ENCODE measurements at places on chromosomes 3 and 15.

GRCh38 chr3:151174351-151174750, 28.7 kb downstream of the GPR171 start:
- no peak for DNase-seq

GRCh38 chr15:90994059-90994416, 297 bp downstream of the PRC1 start:
- DNase-seq: no peak

GRCh38 chr15:57319226-57319918, 56.9 kb upstream of the CGNL1 start:
- no peak for DNase-seq

GRCh38 chr3:37611771-37612170, 249.9 kb upstream of the CTDSPL start:
- no peak for DNase-seq
